ENCODE measurements at places on chromosomes 3 and 15.

- no peak for DNase-seq
Observed at GRCh38 chr15:33729653-33730052, 238.6 kb upstream of the CHRM5 start.

GRCh38 chr15:101020945-101021344 lies 101.8 kb downstream of the LRRK1 start:
- no peak for DNase-seq

DNA sequence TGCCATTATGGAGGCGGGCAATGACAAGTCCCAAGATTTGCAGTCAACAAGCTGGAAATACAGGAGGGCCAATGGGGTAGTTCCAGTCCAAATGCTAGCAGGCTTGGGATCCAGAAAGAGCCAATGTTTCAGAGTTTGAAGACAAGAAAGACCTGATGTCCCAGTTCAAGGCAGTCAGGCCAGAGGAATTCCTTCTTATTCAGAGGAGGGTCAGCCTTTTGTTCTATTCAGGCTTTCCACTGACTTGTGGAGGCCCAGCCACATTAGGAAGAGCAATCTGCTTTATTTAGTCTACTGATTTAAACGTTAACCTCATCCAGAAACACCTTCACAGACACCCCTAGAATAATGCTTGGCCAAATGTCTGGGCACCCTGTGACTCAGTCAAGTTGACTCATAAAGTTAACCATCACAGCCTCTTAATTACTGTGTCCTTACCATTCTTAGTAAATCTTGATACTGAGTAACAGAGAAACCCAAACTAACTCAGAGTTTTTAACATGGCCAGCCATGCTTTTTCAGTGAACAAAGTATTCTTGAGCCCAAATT lies 50.9 kb upstream of the NPHP3 start:
- DNase-seq, result no peak

GRCh38 chr15:90106522-90107117 lies 4.4 kb upstream of the IDH2 start:
- DNase-seq, result no peak

DNA sequence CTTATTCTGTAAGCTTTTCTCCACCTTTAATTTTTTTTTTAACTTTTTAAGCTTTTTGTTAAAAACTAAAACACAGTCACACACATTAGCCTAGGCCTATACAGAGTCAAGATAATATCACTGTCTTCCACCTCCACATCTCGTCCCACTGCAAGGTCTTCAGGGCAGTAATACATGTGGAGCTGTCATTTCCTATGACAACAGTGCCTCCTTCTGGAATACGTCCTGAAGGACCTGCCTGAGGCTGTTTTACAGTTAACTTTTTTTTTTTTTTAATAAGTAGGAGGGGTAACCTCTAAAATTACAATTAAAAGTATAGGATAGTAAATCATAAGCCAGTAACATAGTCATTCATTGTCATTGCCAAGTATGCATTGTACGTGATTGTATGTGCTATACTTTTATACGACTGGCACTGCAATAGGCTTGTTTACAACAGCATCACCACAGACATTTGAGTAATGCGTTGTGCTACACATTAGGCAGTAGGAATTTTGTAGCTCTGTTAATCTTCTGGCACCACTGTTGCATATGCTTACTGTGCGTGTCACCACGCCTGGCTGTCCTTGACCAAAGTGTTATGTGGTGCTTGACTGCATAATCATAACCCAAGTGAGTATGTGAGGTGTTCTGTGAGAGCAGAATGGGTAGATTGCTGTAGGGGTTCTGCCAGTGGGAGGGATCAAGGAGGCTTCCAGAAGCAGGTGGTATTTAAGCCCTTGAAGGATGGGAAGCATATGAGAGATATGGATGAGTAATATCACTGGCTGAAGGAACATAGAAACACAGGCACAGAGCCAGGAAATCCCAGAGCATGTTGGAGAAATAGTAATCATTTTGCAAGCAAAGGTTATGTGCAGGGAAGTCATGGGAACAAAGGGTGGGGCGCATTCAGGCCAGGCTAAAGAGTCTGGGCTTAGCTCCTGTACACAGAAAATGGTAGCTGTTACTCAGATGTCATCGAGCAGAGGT lies 18.3 kb downstream of the FBXO22 start:
- no peak for DNase-seq

GRCh38 chr3:122132949-122133540 lies 50.4 kb upstream of the CASR start:
- no peak for DNase-seq

DNA sequence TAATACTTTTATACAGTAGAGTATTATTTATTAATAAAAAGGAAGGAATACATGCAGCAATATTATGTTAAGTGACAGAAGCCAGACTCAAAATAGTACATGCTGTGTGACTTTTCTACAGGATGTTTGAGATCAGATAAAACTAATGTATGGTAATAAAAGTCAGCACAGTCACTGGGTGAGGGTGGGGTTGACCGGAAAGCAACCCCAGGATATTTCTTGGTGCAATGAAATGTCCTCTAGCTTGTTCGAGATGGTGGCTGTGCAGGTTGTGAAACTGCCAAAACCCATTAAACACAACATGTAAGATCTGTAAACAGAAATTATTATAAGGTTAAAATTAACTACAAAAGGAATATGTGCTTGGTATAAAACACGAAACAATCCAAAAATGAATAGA lies 20.8 kb upstream of the ALDH1L1 start:
- no peak for DNase-seq

GRCh38 chr15:96561593-96561992 lies 231.1 kb downstream of the NR2F2 start:
- no peak for DNase-seq

DNA sequence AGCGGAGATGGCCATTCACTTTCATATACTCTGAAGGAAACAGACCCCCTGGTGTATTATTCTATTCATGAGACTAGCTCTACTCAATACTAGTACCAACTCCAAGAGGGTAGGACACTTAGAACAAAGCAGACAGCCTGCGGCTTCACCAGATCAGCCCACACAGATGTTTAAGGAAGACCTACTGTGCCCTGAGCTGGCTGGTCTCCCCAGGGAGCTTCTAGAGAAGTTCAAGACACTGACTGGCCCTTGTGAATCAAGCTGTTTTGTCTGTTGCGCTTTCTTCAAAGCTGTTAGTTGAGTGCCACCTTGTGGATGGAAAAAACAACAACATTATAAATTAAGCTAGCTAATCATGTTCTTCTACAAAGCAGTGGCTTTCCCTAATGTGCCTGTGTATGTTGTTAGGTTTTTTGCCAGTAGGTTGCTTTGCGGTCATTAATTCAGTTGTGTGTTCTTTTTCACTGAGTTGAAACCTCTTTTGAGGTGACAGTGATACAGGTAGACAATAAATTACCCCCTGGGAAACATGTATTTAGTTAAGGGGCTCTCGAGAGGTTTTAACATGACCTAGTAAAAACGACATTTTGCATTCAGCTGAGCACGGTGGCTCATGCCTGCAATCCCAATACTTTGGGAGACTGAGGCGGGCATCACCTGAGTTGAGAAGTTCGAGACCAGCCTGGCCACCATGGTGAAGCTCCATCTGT lies 64.2 kb upstream of the MYZAP start:
- no peak for DNase-seq

DNA sequence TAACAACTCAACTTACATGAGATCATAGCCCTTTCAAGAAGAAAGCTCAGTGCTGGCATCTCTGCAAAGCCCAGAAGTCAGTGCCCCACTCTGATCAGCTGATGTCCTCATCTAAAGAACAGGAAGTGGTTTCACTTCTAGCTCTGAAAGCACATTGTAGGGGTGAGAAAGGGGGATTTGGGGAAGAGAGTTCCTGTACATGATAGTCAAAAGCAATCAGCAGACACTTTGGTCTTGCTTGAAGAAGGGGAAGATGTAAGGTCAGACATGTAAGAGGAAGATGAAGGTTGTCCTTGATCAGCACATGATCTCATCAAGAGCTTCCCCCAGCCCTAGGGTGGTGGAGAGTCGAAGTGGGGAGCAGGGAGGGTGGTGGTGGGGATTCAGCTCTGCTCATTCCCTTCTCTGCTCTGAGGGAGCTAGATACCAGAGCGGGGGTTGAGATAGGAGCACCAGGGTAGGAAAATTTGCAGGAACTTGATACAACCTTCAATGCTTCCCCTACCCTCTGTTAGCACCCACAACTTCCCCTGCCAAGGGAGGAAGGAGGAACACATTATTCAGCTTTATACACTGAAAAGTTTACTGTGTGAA lies 76.4 kb upstream of the ETV5 start:
- DNase-seq, result no peak

GRCh38 chr3:32077260-32078084 lies 28.9 kb upstream of the GPD1L start:
- no peak for DNase-seq

GRCh38 chr15:24848050-24848449 lies 106.7 kb upstream of the SNRPN start:
- no peak for DNase-seq

- DNase-seq, result no peak
Observed at GRCh38 chr15:38168467-38169070, 84.1 kb upstream of the SPRED1 start.

- no peak for DNase-seq
Observed at GRCh38 chr3:10816863-10817253, 830 bp downstream of the SLC6A11 start.

- DNase-seq, result no peak
Observed at GRCh38 chr15:53512029-53512428, 247.4 kb downstream of the WDR72 start.

- DNase-seq, result no peak
Observed at GRCh38 chr3:184717399-184717983, 5.6 kb upstream of the MAGEF1 start.

DNA sequence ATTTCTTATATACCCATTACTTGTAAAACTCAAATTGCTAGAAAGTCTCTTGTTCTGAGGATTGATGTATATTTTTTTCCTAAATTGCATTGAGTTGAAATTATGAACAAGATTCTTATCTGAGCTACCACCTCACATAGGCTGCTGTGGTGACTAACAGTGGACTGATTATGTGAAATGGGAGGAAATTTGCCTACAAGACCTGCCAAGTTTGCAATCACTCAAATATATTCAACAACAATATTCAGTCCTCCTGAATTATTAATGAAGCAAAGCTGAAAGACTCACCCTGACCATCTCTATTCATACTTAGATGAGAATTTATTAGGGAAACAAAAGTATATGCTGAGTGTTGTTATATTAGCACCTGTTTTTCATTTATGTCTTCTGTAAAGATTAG lies 412.6 kb upstream of the SEMA6D start:
- no peak for DNase-seq

DNA sequence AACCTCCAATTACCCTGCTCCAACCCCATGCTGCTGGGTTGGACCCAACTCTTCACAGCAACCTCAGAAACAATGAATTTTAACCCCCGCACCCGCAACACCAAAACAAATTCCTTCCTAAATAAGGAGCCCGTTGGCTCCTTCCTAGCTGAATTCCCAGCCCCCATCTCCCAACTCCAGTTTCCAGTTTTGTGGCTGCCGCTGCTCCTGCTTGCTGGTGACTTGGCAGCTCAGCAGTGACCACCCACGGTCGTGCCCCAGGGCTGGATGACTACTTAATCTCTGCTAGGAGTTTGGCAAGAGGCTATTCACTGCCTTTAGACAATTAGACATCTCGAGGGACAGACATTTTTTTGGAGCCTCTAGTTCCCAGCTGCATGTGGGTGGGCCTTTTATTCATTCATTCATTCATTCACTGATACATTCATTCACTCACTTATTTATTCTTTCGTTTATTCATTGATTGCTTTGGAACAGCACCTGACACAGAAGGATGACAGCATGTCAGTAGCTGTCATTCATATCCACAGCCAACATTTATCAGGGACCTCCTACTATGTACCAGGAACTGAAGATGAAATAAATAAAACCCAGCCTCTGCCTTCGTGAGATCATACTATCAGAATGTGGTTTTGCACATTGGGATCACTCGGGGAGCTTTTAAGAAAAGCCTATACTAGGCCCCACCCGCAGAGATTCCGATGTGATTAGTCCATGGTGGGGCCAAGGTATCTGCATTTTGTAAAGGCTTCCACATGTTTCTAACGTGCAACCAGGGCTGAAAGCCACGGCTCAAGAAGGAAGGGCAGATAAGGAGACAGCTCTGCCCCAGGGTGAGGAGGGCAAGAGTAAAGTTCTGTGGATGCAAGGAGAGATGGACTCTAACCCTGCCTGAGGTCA lies 256.5 kb downstream of the SHQ1 start:
- DNase-seq, result no peak

DNA sequence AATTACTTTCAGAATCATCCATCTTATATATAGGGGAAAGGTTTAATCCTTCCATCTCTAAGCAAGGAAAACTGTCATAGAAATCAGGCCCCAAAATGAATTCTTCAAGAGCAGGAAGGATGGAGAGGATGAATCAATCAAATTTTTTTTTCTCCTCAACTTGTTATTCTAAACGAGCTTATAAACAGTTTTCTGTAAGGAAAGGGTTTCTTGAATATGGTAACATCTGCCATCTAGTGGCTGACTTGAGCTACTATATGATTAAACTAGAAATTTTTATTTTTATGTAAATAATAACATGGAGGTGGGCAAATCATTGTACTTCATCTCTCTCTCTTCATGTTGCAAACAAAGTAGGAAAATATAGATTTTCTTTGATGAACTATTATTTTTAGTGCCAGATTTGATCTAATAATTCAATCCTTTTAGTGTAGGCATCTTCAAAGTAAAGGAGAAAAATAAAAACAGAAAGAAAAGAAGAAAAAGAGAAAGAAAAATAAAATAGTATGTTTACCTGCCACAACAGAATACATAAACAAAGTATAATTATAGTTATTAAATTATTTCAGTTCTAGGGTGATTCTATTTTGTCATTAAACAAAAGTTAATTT lies 146.6 kb downstream of the SERPINI1 start:
- DNase-seq, result no peak

DNA sequence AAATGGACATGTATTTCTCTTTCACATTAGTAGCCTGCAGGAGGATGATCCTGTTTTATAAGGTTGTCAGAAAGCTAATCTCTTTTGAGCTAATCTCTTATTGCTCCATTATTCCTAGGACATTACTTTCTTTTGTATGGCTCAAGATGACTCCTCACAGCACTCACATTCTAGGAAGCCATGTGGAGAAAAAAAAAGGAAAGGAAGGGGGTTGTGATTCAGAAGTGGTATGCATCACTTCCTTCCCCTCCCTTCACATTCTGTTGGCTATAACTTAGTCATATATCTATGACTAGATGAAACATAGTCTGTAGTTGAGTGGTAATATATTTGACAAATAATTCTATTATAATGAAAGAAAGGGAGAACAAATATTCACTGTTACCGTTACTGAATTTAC lies 168.8 kb upstream of the TTC14 start:
- no peak for DNase-seq

- DNase-seq, result no peak
Observed at GRCh38 chr3:32237670-32238452, 619 bp upstream of the CMTM8 start.

DNA sequence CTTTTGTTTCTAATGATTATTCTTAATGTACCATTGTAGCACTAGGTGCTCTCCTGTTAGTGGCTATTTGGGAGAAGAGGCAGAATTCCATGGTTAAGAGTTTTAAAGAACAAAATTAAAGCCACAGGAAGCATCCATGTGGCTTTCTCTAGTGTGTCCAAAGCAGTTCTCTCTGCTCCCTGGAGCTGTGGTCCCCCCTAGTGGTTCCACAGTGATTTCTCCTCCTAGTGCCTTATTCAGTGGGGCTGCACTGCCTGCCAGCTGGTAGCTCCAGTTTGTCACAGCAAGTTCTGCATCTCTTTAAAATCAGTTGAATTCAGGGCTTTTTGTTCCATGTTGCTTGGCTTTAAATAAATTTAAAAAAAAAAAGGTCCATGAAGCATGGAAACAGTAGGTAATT lies 39.6 kb upstream of the FAM98B start:
- no peak for DNase-seq

GRCh38 chr3:187165144-187165543 lies 25.8 kb upstream of the RPL39L start:
- peak; percentile 12 for DNase-seq
